NCI-H1694 (cell line): ENCODE measurements at places on chromosomes 3 and 15.

GRCh38 chr3:126208606-126209256 lies 28.3 kb upstream of the ALDH1L1 start:
- peak; percentile 8 for DNase-seq

DNA sequence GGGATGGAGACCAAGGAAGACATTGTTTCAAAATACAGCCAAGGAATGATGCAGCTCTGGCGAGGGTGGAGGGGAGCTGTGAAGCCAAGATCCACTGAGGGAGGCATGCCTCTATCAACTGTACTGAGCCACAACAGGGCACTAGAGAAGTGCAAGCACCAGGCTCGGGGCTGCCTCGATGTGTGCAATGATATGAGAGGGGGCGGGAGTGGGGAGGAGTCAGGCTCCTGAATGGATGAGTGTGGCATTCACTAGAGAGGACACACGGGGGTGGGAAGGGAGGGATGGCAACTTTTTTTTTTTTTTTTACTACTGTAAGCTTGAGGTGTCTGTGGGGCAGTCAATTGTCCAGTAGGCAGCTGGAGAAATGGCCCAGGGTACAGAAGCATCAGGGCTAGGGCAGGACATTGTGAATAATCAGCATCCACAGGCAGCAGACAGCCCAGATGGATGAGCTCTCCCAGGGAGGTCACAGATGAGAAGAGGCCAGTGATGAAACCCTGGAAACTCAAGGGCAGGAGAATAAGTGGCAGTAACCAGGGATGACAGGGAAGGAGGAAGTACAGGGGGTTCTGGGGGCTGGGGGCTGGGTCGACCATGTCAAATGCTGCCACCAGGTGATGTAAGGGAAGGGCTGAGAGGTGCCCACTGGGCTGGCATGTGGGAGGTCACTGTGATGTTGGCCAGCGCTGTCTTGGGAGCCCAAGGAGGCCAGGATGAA lies 5.9 kb downstream of the STOML1 start:
- DNase-seq: no peak

- DNase-seq: no peak
Observed at GRCh38 chr3:122921791-122922651, 105.5 kb downstream of the SEMA5B start.

- DNase-seq: no peak
Observed at GRCh38 chr3:13073326-13074005, at the start of gene IQSEC1. TSS of gene IQSEC1 (minus strand) at chr3:13073429. CDS start at chr3:13073014, 415 bp downstream.
